ENCODE measurements at places on chromosomes 5 and 9.

- DNase-seq = no peak
Observed at GRCh38 chr9:107409581-107410389, 79.8 kb downstream of the KLF4 start.

DNA sequence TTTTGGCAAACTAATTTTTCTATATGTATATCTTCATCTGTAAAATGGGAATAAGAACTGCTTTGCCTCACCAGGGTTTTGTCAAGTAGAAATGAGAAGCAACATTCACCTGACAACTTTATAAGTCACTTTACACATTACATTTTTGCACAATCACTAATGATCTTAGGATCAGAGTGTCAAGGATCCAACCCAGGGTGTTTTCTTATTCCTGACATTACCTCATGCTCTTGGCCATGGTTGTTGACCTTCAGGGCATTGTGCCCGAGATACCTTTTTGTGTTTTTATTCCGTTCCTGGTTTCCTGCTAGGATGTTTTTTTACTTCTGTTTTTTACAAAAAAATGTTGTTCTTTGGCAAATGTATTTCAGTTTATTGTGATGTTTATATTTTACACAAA is 22.2 kb upstream of the RASA1 start:
- no peak for DNase-seq

- no peak for DNase-seq
Observed at GRCh38 chr5:37619353-37619752, 220.5 kb downstream of the GDNF start.

- DNase-seq = no peak
Observed at GRCh38 chr9:101254733-101255433, 129.9 kb downstream of the BAAT start.

GRCh38 chr5:138944527-138945322 is 69.6 kb upstream of the LRRTM2 start:
- DNase-seq = no peak

- DNase-seq = no peak
Observed at GRCh38 chr5:91535499-91535898, 152.4 kb upstream of the ARRDC3 start.

DNA sequence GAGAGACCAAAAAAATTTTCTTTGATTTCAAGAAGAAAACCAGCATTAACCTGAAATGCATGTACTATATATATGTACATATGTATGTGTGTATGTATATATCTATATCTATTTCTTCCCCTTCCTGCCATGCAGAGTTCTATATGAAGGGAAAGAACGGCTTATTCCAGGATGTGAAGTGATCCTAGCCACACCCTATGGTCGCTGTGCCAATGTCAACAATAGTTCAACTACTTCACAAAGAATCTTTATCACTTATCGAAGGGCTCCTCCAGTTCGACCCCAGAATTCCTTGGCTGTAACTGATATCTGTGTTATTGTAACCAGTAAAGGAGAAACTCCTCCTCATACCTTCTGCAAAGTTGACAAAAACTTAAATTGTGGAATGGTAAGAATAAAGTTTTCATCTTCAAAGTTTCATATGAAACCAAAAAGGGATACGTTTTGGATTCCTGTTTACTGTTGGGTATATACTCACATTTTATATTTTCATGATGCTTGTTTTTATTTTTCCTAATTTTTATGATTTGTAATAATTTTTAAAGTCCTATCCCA is 56.2 kb downstream of the DENND4C start:
- DNase-seq = no peak

GRCh38 chr5:116248432-116248831 is 163.6 kb downstream of the COMMD10 start:
- DNase-seq = no peak

- DNase-seq = no peak
Observed at GRCh38 chr5:31193116-31193515, 370 bp upstream of the CDH6 start.
